Kasumi-1 (cell line): ENCODE measurements at places on chromosomes 5 and 9.

GRCh38 chr5:38455796-38456330 is 100.6 kb downstream of the LIFR start:
- DNase-seq, result no peak

GRCh38 chr5:112156211-112156610 is 262.9 kb downstream of the EPB41L4A start:
- DNase-seq, result no peak

GRCh38 chr5:157925786-157926671 is 67.1 kb upstream of the CLINT1 start:
- DNase-seq, result no peak

DNA sequence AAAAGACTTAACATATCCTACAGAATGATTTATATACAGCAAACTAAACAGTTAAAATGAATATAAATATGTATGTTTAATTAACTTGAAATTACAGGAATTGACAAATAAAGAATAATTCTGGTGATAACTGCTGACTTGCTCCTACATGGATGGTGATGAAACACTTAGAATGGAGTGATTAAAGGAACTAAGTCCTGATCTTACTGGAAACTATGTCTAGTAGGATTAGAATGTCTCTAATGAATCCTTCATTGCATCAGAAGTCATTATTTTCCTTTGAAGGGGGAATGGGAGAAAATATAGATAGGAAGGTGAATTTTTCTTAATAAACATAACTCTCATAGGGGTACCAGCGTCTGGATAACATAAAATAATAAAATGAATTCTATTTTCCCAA is 77.1 kb downstream of the CAMK4 start:
- DNase-seq, result no peak

DNA sequence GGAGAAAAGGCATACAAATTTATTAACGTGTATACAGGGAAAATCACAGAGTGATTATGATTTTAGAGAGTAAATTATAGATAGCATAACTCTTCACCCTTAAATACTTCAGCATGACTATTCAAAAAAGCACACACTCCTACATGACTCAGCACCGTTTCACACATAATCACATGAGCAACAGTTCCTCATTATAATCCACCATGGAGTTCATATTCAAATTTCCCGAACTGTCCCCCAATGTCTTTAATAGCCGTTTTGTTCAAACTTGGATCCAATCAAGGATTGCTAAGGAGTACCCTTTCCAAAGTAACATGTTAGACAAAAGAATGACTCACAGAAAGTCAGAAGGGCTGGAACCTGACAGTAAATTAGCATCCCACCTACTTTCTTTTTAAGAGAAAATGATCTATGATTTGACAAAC is 32.1 kb downstream of the RAPGEF1 start:
- peak; percentile 84 for DNase-seq

- no peak for DNase-seq
Observed at GRCh38 chr5:91670122-91670521, 287.0 kb upstream of the ARRDC3 start.
